ENCODE measurements at places on chromosomes 7 and 10.

- no peak for DNase-seq
These were observed 2.4 kb upstream of the INPP5A start for GRCh38 chr10:132535065-132535651.

GRCh38 chr10:112913661-112914287 lies 36.3 kb upstream of the TCF7L2 start:
- DNase-seq: no peak

- DNase-seq: no peak
These were observed 38.6 kb downstream of the CLRN3 start for GRCh38 chr10:127853868-127854768.

DNA sequence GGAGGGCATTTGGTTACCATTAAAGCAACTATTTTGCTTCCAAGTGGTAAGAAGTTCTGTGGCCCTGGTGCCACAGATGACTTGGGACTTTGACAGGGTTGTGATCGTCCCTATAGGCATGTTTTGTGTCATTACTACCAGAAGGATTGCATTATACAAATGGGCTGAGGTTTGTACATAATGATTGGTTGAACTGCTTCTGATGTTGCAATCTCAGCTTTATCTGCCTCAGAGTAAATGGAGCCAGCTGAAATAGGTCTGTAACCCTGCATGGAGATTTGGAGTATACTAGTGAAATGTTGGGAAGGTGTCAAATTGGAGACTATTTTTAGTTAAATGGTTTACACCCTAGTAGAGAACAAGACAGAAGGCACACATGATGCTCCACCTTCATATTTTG lies 46.1 kb upstream of the SEPTIN7 start:
- no peak for DNase-seq

GRCh38 chr7:28658381-28658780 lies 246.1 kb downstream of the CREB5 start:
- no peak for DNase-seq

DNA sequence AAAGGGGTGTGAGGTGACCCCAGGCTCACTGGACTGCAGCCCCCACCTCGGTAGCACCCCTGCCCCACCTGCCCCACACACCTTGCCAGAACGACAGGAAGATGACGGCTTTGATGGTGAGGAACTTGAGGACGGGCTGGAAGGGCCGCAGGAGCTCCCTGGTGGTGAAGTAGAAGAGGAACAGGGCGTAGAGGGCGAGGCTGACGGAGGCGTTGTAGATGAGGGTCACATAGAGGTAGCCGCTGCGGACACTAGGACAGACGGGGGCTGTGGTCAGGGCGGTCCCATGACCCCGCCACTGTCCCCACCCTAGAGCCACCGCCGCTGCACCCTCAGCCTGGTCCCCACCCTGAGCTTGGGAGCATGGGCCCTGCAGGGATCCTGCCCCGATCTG lies 7.6 kb downstream of the TMEM184A start:
- no peak for DNase-seq

GRCh38 chr7:47826754-47827153 lies 121.5 kb downstream of the PKD1L1 start:
- no peak for DNase-seq

- DNase-seq: peak; percentile 48
These were observed 130.2 kb upstream of the ADAM12 start for GRCh38 chr10:126518218-126519080.

DNA sequence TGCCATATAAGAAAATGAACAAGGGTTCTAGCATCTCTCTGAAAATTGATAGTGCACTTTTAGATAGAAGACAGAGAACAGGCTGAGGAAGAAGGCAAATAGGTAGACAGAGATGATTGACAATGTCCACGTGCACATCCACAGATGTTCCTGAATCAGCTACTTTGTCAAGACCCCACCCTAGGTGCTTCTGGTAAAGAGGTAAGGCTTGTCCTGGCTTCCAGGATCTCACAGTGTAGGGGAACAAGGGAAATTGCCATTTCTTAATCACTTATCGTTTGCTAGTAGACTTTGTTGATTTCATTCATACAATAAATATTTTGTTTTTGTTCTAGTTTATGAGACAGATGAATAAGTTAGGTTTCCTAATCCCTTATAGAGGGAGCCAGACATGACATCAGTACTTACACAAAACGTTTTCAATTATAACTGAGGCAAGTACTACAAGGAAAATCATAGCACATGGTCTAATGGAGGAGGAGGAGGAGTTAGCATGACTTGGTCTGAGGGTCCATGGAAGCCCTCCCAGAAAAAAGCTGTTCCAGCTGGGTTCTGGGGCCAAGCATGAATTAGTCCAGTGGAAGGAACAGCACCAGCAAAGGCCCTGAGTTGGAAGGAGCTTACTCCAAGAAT lies 115.9 kb upstream of the ARID5B start:
- no peak for DNase-seq

- DNase-seq: no peak
These were observed 11.1 kb downstream of the LRRC4 start for GRCh38 chr7:128020159-128020558.

DNA sequence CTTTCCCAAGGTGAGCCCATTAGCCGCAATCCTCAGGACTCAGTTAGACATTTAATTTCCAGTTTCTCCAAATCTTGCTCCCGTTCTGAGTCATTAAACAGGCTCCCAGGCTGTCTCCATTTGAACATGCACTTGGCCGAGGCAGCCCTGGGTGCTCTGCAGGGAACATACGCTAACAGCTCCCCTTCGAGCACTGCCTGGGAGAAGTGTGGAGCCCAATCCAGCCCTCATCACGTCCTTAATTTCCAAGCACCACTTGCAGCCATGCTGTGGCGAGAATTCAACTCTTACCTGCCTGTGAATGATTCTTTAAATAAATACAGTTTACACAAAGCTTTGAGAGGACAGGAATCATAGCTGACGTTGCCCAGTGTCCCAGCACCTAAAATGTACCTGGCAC lies 218.2 kb downstream of the CCSER2 start:
- no peak for DNase-seq

DNA sequence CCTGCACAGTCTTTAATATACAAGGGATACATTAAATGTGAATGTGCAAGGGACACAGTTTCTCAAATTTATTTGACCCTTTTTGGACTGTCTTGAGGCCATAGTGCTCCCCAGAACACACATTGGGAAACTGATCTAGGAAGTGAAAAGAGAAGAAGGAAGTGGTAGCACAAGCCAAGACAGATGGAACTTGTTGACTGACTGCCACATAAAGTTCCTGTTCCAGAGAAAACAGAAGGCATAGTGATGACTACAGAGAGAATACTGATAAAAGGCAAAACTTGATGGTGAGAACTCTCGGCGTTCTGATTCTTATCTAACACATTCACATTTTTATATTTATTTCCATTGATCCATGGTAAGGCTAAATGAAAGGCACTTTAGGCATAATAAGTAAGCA lies 1216.4 kb downstream of the CNTNAP2 start:
- no peak for DNase-seq

DNA sequence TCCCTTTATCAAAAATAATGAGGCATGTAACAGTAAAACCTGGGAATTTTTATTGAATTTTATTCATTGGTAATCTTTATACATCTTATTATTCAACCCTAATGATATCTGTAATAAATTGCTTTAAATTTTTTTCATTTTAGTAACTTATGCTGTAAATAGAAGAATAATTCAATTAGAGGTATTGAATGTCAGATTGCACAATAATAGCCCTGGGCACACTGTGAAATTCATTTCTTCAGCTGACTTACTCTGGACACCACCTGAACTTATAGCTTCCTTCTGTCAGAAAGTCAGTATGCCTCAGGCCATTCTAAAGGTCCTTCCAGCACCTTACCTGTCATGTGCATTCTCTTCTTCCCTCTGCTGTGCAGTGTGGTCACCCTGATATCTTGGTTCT lies 59.2 kb downstream of the ADAM22 start:
- no peak for DNase-seq

DNA sequence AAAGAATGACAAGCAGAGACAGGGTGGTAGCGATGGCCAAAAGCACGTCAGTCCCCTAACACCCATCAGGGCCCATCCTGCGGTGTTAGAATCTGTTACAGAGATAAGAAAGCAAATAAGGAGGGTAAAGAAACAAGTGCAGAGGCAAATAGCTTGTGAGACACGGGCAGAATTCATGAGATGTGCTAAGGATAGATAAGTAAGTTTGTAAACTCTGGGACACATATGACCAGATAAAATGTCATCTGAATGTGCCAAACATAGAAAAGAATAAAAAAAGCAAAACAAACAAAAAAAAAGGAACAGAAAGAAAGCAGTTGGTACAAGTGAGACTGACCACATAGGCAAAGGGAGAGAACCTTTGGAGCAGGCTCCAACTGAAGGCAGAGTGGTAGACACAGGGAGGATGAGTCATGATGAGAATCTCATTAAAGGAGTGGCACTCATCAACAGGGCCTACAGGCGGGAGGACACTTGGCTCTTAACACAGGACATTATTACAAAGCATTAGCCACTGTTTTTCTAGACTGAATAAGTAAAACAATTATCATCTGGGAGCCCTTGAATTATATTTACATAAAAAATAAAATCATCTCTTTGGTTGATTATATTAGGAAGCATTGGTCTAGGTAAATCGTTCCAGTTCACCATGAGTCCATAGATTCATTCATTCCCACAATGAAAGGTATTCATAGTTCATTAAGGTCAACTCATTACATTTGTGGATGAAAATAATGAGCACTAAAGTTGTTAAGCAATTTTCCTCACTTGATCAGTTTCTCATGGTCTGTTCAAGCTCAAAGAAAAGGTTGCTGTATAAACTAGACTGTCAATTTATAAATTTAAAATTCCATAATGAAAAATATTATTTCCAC lies 21.5 kb upstream of the EPHB6 start:
- no peak for DNase-seq

DNA sequence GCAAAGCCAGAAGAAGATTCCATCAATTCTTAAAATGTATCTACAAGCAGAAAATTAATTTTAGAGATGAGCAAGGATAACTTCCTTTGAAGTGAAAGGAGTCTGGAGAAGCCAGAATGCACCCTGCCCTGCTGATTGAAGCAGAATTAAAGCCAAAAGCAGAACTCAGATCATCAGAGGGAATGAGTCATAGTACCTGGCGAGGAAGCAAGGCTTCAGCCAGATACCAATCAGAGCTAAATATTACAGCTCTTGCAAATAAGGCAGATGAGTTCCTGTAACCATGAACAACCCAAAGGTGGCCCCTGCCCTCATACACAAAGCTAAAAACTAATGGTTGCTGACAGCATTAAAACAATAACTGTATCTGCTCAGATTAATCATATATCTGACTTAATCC lies 10.4 kb downstream of the HTR7 start:
- no peak for DNase-seq

DNA sequence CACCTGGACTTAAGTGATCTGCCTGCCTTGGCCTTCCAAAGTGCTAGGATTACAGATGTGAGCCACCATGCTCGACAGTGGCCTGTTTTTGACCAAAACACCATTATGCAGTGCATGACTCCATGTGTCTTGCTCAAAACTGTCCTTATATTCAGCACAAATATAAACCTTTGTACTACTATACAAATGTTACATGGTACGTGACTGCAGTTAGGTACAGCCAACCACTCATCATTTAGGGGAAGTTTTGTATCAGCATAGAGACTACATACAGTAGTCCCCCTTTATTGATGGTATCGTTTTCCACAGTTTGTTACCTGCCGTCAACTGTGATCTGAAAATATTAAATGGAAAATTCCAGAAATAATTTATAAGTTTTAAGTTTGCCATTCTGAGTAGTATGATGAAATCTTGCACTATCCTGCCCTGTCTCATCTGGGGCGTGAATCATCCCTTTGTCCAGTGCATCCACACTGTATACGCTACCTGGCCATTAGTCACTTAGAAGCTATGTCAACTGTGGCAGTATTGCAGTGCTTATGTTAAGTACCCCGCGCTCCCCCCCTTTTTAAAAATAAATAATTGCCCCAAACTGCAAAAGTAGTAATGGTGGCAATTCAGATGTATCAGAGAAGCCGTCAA lies 23.3 kb upstream of the ZNF282 start:
- no peak for DNase-seq

- DNase-seq: no peak
These were observed 96.1 kb downstream of the SH3PXD2A start for GRCh38 chr10:103759100-103759781.

- no peak for DNase-seq
These were observed 1.6 kb downstream of the FAM204A start for GRCh38 chr10:118340486-118340885.

DNA sequence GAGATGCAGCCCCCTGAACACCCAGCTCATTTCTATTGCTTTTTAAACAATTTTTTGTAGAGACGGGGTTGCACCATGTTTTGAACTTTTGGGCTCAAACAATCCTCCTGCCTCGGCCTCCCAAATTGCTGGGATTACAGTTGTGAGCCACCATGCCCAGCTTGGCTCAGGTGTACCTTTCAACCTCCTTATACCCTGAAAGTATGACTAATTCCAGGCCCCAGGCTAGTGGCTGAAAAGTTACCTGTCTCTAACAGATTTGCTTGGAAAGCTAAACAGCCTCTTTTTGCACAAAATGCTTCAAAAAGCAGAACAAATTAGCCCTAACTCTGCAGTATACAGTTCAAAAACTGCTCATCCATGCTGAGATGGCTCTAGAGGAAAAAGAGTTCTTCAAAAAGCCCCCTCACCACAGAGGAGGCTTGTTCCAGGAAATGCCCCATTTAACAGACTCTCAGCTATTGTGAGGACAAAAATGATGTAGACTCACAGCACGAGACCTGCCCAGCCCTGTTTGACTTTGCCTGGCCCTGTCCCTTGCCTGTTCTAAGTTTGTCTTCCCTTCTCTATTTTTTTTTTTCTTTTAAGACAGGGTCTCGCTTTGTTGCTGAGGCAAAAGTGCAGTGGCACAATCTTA lies 13.4 kb upstream of the AP1S1 start:
- DNase-seq: no peak

DNA sequence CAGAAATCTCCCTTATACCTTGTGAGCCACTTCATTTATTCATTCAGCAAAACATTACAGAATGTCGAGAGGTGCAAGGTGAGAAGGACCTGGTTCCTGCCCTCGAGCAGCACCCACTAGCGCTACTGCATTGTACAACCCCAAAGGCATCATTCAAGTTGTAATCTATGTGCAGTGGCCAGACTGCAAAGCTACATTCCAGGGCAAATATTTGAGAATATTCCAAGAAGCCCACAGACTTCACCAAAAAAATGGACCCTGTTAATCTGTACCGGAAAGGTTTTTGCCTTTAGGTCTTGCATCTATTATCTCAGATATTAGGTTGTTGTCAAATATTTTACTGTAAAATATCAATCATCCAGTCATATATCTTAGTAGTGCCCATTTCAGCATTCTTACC lies 295.4 kb upstream of the FZD1 start:
- no peak for DNase-seq

Data from osteocyte (in vitro differentiated cells).